ENCODE measurements at places on chromosomes 6 and 20.

DNA sequence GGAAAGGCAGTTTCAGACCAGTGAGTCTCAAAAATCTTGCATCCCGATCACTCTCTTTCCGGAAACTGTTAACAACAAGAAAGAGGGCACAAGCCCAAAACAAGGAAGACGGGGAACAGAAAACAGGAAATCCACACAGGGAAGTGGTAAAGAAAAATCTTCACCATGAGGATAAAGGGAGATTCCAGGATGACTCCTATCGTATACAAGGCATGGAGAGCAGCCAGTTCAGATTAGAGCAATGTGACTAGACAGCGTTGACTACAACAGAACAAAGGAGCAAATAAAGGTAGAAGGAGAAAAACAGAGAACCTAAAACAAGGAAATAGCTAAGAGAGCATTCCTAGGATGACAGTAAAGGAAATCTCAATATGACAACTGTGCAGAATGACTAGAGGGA, 26.5 kb downstream of the VNN1 start:
- no peak for DNase-seq

DNA sequence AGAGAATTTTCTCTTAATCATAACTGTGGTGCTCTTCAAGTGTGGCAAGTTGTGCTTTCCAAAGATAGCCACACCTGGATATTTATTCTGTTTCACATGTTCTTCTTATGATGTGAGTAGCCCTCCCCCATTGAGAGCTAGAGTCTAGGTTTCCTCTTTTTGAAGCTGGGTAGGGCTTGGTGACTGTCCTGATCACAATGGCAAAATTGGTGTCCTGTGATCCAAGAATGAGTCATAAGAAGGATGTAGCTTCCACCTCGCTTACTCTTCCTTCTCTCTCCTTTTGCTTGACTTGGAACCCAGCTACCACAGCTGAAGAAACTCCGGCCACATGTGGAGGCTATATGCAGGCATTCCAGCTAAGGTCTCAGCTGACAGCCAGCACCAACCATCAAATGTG, 7.4 kb upstream of the IGF2R start:
- DNase-seq = no peak

DNA sequence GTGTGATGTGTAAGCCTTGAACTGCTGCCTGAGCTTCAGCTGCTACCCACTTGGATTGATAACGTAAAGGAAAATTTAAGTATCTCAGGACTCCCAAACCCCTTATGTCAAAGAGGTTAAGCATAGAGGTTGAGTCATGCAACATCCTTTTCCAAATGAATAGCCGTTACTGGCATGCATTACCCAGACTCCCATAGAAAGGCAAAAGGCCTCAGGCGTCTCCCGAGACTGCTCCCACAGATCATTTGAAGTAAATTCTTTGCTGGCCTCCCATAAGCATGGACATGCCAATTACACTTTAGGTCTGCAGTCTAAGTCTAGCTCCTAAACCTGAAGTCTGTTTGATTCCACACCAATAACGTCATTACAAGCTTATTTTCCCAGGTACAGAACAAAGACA, 14.7 kb downstream of the IPCEF1 start:
- DNase-seq = no peak

DNA sequence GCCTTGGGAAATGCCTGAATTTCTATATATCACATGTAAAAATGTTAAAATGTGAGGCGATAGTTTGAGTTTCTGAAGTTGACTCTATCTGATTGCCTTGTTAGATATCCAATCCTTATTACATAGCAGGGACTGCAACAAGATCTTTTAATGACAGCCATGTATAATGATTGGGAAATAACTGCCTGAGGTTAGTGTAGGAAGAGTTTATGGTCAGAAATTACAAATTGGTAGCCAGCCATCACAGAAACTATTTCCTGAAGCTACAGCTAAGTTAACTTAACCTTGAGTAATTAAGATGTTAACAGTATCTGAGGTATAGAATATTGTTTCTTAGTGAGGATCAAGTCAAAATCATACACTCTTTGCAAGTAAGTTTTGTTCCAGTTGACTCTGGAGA, 41.0 kb downstream of the AKIRIN2 start:
- no peak for DNase-seq

- no peak for DNase-seq
Observed at GRCh38 chr6:123896869-123897268, 93.2 kb downstream of the NKAIN2 start.

- no peak for DNase-seq
Observed at GRCh38 chr6:135002229-135002844, 52.3 kb downstream of the HBS1L start.

All from activated naive CD4-positive, alpha-beta T cell treated with Interleukin-2 at 50 U/mL for 16 hours (primary cell).